ENCODE measurements at places on chromosomes 12 and 14.

- DNase-seq, result no peak
These were observed 28.7 kb upstream of the CCND2 start for GRCh38 chr12:4244868-4245267.

DNA sequence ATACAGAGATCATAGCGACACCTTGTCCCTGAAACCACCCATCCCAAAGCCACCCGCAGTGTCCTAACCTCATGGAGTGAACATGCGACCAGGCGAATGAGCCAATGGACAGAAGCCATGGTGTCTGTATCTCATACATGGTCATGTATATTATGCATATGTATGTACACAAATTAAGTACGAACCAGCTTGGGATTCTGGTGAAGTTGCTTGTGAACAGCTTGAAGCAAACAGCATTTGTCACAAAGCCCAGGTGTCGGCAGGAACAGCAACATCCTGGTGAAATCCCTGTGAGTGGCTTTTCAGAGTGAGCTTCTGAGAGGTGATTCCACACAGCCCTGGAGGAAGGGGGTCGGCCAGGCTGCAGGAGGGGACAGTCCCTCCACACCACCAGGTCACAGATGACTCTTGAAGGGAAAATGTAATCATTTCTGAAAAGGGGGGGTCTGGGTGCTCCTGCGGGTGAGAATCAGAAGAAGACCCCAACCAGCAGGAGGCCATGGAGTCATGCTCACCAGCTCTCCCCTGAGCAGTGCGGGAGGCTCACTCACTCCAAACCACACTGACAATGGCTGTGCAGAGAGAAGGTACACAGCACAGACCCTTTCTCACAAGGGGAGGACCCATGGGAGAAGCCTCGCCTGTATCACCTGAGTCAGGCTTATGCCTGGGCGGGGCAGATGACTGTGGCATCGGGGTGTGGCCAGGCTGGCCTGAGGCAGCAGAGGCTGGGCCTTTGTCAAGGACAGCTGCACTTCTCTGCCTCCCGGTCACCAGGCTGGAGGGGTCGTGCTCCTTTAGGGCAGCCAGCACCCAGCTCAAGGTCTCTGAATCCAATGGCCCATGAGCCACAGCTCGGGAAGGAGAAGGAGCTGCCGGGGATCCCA, 14.3 kb downstream of the CHGA start:
- no peak for DNase-seq

DNA sequence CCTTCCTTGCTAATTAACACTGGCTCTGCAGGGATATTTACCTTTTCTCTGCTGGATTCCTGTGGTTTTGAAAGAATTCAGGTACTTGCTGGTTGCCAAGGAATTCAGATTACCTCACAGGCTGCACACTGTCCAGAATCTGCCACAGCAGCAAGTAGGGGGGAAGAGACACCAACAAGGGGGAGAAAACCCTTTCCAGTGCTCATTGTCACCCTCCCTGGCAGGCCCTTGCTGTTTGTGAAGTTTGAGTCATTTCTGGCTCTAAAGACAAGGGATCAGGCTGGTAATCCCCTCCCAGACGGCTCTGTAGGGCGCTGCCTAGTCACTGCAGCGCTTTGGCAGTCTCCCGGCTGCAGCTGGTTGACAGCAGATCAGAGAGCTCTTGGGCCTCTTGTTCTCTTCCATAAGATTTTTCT, 50.8 kb downstream of the TTLL5 start:
- DNase-seq, result no peak

DNA sequence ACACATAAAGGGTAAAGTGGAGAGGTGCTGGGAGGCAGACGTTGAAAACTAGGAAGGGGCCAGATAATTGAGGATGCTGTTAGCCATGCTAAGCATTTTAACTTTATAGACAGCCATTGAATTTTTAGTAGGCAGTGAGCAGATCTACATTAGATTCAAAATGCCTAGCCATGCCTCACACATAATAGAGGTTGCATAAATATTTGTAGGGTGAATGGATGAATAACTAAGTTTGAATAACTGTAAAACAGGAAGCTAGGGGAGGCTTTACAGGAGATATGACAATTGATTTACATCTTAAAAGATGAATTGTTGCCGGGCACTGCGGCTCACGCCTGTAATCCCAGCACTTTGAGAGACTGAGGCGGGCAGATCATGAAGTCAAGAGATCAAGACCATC, 12.3 kb upstream of the CCNT1 start:
- no peak for DNase-seq

DNA sequence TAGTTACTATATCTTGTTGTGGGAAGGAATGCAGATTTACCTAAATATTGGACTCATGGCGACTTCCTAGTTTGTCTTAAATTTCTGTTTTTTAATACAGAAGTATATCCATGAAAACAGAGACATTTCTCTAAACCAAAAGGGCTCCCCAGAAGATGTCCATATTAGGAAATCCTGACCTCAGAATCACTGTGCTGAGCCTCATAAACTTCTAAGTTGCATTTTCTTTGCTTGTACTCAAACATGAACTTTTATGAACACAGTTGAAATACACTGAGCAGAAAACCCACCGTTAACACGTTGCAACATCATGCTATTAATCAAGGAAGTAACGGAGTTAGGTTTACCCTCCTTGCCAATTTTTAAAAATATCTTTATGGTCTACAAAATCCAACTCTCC, 42.9 kb upstream of the NR2C1 start:
- no peak for DNase-seq

DNA sequence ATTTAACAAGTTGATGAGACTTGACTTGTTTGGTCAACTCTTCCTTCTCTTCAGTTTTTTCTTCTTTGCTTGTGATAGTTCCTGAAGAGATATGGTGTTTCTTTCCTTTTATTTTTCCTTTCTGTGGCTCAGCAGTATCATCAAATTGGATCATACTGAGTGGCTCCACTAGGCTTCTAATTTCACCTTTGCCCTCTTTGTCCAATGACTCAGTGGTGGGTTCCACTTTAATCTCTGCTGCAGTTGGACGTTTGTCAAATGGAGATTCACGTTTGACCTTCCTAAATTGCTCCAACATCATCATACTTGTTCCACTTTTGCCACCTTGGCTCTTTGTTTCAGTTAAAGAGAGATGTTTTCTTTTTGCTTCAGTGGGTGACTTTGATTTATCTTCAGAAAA, 41.5 kb downstream of the FAM186A start:
- DNase-seq, result no peak

DNA sequence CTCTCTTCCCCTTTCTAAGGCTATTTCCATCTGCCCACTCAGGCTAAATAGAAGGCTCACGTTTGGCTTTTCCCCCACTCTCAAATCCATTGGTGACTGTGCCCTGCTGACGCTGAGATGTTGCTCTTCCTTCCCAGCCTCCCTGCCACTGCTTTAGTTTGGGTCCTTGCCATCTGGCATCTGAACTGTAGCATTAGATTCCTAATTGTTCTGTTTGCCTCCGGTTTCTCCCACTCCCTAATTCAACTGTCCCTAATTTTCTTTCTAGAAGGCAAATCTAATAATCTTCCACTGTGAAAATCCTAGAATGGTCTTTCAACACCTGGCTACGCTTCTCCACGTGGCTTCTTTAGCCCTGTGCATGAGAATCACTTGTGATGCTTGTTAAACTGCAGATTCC, 37.6 kb upstream of the SMOC1 start:
- no peak for DNase-seq

GRCh38 chr12:119936705-119937311, 52.2 kb upstream of the BICDL1 start:
- no peak for DNase-seq
